Pancreas (tissue), 10 donors: ENCODE measurements at places on chromosomes 1 and 21. TPM values are rescaled to one million over a fixed set of nuclear protein-coding genes. Genes with fewer than 3 reads are reported as not detected.

DNA sequence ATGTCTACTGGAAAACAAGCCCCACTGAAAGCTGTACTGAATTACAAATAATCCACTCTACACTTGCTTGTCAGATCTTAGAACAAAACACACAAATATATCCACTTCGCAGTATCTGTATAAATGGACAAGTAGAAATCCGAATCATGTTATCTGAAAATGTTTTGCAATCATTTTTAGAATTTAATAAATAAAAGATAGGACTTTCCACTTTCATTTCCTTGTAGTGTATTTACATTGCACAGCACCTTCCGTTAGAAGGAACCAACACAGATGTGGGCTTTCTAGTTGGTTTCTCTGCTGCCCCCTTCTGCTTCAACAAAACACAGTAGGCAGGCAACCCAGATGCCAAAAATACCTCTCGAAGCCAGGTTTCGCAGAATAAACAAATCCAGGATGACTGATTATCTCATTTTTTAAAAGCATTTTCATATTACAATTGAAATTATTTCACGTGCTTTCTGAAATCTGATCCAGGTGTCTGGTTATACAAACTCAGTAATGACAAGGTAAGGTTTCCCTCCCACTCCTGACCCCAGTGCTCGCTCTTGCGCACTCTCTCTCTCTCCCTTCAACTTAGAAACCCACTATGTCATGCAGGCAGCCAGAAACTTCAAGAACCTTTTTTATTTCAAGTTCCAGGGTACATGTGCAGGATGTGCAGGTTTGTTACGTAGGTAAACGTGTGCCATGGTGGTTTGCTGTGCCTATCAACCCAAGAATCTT, 389.9 kb downstream of the SMYD3 start:
- peak; percentile 65 for DNase-seq

DNA sequence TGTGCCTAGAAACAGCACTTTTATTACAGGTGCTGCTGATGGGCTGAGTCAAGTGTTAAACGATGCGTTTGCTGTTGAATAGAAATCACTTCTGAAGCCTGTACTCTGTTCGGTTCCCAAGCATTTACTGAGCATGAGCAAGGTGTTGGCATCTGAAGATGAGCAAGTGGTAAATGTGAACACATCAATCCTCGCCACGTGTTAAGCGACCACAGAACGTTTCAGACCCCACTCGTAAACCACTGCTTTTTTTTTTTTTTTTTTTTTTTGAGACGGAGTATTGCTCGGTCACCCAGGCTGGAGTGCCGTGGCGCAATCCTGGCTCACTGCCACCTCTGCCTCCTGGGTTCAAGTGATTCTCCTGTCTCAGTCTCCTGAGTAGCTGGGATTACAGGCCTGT, 241.2 kb downstream of the SETD4 start:
- DNase-seq = no peak

GRCh38 chr1:64242895-64243756, 39.7 kb downstream of the UBE2U start:
- DNase-seq = no peak

GRCh38 chr1:23369335-23370013, at the start of gene ZNF436:
ZNF436 (minus strand) TSS chr1:23369836; CDS start chr1:23368005, 1,831 bp downstream.
- DNase-seq = peak; percentile 81

Gene ACTL8
- polyA plus RNA-seq = not detected

- DNase-seq = peak; percentile 90
Measured at GRCh38 chr1:3072391-3073185, 3.6 kb downstream of the PRDM16 start.

DNA sequence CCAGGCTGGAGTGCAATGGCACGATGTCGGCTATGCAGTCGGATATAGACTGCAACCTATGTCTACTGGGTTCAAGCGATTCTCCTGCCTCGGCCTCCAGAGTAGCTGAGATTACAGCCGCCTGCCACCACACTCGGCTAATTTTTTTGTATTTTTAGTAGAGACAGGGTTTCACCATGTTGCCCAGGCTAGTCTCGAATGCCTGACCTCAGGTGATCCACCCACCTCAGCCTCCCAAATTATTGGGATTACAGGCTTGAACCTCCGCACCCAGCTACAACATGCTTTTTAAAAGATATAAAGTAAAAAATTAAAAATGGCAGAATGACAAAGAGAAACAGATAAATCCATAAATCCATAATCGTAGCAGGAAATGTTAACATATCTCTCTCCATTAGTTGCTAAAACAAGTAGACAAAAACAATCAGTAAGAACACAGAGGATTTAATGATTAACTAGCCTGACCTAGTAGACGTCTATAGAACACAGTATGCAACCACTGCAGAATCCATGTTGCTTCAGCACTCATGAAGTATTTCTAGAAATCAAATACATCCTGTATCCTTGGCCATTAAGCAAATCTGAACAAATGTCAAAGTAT, 59.9 kb upstream of the SPOCD1 start:
- DNase-seq = no peak

- peak; percentile 82 for DNase-seq
Measured at GRCh38 chr1:32893198-32894018, 7.1 kb downstream of the HPCA start.

DNA sequence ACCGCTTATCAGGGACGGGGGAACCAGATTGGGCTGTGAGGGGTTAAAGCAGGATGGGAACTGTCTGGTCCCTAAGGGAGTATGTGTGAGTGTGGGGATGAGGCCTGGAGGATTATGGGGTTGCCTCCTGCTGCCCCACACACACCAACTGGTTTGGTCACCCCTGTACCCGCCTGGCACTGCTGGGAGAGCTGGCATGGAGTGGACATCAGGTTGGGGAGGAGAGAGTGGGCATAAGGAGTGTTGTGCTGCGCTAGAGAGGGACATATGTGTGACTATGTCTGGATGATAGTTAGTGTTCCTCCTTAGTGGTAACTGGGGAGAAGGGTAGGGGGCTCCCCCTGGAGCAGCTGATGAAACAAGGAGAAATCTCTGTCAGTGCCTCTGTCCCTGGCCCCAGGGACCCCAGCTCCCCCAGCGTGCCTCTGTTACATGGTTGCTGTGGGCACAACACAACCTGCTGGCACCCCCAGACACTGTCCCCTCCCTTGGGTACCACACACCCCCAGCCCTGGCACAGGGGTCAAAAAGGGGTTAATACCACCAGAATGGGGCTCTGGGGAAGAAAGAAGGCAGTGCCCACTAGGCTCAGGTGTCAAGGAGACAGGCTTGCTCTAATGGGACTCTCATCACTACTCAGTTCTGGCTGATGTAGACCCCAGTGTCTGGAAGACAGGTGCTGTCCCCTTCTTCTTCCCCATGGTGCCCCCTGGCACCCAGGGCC, 1.9 kb downstream of the ZBTB7B start:
- no peak for DNase-seq

Gene SH2D2A
- polyA plus RNA-seq = 0.40 TPM

Gene SPATC1L
- polyA plus RNA-seq = 26.9 TPM

DNA sequence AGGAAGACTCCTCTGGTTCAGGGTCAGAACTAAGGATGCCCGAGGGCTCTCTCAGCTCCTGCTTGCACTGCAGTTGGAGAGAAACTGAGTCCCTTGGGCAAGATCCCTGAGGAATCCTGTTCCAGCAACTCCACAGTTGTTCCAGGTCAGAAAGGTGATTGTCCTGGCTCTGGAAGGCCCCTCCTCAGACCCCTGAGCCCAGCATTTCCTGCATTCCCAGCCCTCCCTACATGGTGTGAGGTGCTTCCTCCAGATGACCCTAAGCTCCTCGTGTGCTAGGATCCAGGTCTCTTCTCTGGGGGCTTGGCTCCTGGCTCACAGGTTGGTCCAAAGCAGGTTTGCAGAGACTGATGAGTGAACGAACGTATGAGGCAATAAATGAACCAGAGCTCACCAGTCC, 11.5 kb downstream of the LDLRAD1 start:
- no peak for DNase-seq

Gene ETV3L
- 0.14 TPM for polyA plus RNA-seq

Gene DIO1
- polyA plus RNA-seq = 0.09 TPM

DNA sequence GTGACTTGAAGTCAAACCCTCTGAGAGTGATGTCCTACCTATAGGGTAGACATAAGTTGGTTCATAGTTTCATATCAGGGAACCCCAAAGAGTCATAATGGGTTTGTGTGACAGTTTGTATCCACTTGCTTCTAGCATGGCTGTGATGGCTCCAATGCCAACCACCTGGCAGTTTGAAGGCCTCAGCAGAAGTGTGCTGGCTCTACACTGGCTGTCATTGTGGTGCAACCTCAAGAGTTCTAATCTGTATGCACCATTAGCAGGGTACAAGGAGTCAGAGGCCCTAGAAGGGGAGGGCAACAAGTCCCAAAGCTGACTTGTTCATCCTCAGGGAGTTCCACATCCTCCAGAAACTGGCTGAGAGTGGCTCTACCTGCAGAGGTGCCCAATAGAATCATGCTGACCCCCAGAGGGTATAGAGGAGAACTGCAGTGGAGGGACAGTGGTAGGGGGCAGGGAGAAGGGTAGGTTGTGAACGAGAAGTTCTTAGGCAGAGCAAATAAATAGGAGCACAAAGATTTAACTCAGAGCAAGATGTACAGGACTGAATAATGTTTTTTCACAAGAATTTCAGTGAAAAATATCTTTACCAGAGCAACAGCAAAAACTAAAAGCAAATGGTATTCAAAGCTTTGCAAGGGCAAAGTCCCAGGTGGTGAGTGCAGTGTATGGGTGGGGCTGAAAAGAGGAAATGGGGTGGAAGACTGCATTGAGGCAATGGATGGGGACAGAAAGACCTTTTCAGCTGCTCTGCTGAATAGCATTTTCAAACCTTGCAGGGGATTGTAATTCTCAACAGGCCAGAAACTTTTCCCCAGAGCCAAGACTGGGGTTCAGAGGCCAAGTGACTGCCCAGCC, 3.2 kb downstream of the FCRL2 start:
- DNase-seq = no peak

- no peak for DNase-seq
Measured at GRCh38 chr1:59007820-59008598, 224.2 kb upstream of the JUN start.

- DNase-seq = no peak
Measured at GRCh38 chr1:153231363-153231762, 14.0 kb downstream of the PRR9 start.

DNA sequence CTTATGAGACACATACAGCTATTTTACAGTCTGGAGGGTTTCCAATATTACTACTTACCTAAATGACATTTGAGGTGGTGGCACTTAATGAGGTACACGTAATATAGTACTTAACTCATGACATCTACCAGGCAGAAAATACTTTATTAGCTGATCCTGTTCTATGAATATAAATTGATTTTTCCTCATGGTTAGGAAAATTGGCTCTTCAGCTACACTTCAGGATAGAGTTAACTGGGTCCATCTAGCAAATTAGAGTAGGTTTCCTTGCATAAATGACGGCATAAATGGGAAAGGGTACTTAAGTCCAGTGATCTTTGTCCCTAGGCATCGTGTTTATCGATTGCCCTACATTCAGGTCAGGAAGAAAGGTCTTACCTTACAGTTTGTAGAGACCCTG, 988.8 kb upstream of the TMPRSS15 start:
- DNase-seq = no peak

GRCh38 chr1:38568061-38568857, 291.3 kb downstream of the RRAGC start:
- no peak for DNase-seq

DNA sequence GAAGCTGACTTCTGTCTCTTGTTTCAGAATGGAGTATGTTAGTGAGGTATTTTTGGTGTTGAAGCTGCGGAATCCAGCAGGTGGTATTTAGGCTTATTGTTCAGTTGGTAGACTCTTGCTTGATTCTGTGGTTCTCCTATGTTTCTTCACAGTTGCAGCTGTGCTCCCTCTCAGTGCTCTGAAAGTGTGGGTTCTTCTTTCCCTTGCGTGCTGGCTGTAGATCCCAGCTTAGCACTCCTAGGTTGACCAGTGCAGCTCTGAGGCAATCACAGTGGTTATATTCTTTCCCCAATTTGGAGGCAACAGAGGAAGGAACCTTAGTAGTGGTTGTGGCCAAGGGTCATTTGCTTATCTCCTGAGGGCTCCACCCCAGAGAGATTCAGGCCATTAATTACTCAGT, 269.2 kb upstream of the NRIP1 start:
- DNase-seq = no peak

DNA sequence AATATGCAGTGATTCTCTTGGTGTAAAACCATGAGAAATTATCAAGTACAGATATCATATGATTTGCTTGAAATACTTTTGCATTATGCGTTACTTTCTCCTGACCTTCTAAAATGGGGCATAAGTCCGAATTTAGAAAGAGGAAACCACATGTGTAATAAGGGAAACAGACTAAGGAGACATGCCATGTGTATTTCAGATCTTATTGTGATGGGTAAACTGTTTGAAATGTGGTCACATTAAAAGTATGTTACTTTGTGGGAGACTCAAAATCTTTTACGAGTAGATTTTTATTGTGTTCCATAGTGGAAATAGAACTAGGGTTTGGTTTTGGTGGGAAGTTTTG, 173.0 kb downstream of the NFIA start:
- DNase-seq = no peak

DNA sequence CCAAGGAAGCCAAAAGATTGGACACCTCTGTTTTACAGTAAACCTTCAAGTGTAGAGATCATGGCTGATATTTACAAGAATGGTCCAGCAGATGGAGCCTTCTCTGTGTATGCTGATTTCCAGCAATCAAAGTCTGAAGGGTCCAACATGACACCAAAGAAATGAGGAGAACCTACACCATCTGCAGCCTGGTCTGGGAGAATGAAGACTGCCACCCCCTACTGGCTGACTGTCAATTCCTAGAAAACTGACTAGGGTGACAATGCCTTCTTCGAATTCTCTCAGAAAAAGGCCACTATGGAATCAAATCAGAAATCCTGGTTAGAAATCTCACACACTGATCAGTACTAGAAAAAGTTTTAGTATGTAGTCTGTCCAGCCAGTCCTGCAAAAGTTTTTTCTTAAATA, 83.3 kb downstream of the CDC42BPA start:
- no peak for DNase-seq

DNA sequence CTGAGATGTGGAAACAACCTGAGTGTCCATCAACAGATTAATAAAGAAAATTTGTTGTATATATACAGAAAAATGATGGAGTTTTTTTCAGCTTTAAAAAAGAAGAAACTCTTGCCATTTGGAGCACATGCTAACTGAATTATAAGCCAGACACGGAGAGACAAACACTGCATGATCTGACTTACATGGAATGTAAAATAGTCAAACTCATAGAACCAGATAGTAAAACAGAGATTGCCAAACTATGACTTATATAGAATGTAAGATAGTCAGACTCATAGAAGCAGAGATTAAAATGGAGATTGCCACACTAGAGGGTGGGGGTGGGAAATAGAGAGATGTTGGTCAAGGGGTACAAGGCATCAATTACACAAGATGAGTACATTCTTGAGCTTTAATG, 1786.6 kb downstream of the PLA2G4A start:
- no peak for DNase-seq

Gene OR14K1
- polyA plus RNA-seq = not detected

- no peak for DNase-seq
Measured at GRCh38 chr1:26470878-26471497, 1.3 kb upstream of the HMGN2 start.

DNA sequence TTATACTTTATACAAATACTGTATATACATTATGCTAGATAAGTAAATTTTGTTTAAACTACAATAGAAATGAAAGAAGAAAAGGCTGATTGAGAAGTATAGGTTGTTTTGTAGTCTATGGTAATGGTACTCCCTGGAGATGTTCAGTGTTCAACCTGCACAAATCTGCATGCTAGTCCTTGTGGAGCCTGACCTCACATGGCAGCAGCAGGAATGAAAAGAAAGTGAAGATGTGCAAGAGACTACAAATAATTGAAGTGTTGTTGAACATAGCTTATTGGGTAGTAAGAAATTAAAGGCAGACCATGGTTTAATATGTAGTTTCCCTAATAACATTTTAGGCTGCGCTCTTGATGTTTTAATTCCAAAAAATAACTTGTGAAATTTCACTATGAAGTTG, 201.2 kb downstream of the TGFB2 start:
- no peak for DNase-seq
